Occipital lobe (tissue), 3 donors: ENCODE measurements at places on chromosomes 12 and 14.

DNA sequence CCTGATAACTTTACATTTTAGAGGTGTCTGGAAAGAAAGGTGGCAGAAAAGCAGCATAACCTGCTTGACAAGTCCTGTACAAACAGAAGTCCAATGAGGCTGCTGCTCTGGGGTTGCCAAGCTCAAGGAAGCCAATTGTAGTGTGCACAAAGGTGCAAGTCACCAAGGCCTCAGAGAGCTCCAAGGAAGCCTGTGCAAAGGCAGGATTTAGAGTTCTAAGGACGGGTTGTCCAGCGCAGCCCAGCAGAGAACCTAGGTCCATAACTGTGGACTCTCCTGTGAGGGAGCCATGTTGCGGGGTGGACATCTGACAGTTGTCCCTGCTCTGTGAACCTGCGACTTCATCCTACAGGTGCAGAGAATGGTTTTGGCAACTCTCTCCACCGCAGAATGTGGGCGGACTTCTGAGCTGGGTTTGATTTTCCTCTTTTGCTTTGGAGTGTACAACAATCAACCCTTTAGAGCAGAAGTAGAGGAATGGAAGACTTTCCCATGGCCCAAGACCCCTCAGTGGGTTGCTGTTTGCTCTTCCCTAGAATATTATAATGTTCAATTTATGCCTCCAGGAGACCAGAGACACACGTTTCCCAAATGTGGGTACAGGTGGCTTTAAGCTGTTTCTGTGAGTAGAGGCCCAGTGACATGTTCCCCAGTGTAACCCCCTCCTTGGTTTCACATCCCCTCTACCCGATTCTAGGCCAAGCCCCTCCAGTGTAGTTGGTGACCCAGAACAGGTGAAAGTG is 81.0 kb downstream of the ETV6 start:
- DNase-seq = no peak

DNA sequence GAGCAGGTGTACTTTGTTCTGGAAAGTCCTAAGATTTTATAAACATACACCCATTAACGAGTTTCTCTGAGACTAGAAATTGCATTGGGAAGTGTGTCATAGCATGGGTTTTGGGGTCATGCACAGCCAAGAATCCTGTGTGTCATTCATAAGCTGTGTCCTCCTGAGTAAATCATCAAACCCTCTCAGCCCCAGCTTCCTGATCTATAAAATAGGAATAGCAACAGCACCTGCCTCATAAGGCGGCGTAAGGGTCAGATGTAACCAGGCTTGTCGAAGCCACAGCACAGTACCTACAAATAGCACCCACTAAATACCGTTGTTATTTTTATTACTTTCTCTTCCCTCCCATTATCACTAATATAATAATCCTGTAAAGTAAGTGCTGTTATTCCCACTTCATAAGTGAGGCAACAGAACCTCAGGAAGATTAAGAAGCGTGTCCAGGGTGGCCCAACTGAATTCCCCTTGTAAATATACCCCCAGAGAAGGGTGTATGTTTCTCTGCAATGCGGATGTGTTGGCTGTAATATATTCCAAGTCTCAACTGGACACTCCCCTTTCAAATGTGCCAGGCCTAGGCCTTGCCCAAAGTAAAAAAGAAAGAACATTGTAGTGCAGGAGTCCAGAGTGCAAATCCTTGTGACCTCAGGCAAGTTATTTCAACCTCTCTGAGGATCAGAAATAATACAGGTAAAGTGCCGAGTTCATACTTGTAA is 188.3 kb upstream of the BCL2L14 start:
- no peak for DNase-seq

GRCh38 chr12:65891219-65891618 is 66.9 kb downstream of the HMGA2 start:
- DNase-seq = no peak

GRCh38 chr14:60490270-60490669 is 4.4 kb upstream of the C14orf39 start:
- DNase-seq = no peak

GRCh38 chr14:89616852-89617341 is 199.9 kb upstream of the FOXN3 start:
- DNase-seq = no peak

- no peak for DNase-seq
These were observed 417.5 kb downstream of the NPAS3 start for GRCh38 chr14:33356181-33356580.

DNA sequence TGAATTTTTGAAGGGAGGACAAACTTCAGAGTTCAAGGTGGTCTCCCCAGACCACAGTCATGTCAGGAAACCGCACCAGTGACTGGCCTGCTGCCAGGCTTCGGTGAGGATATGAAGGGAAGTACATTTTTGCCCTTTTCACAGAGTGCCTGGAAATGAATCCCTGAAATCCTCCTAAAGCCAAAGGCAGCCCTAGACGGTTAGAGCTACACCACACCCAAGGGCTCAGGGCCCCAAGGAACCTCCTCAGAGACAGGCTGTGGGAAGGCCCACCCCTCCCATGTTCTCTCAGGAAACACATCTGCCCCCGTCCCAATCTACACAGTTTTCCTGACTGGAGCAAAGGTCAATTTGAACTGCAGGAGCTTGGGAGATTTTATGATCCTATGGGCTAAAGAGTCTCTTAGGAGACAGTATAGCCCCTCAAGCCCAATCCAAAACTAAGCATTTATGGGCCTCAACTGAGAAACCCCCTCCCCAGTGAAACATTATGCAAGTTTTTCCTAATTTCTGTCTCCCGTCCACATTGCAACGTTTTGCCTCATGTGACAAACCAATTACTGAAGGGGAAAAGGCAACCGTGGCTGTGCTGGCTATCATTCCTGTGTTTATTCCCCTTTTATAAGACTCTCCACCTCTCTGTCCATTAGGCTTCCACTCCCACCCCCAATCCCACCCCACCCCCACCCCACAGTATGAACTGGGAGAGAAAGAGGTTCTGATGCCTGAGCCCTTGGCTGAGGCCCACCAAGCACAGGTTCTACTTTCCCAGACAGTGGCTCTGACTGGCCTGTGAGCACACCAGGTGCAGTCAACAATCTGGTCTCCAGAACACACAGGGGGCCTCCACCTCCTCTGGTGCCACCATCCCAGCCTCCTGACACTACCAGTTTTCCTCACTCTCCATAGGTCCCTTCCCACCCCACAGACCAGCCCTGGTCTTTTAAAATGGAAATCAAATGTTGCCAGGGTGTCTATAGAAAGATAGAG is 9.6 kb upstream of the RNASE1 start:
- no peak for DNase-seq

DNA sequence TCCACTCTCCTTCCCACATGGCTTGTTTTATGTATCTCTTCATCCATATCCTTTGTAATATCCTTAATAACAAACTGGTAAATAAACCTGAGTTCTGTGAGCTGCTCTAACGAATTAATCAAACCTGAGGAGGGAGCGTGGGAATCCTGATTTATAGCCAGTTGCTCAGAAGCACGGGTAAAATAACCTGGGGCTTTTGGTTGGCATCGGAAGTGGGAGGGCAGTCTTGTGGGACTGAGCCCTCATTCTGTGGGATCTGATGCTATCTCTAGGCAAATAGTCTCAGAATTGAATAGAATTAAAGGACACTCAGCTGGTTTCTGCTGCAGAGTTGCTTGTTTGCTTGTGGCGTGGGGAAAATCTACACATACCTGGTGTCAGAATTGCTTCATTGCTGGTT is 17.5 kb upstream of the LDHB start:
- no peak for DNase-seq

GRCh38 chr12:107320033-107320928 is 226.9 kb upstream of the CRY1 start:
- no peak for DNase-seq

- DNase-seq = no peak
These were observed 13.8 kb downstream of the TESPA1 start for GRCh38 chr12:54970741-54971140.

DNA sequence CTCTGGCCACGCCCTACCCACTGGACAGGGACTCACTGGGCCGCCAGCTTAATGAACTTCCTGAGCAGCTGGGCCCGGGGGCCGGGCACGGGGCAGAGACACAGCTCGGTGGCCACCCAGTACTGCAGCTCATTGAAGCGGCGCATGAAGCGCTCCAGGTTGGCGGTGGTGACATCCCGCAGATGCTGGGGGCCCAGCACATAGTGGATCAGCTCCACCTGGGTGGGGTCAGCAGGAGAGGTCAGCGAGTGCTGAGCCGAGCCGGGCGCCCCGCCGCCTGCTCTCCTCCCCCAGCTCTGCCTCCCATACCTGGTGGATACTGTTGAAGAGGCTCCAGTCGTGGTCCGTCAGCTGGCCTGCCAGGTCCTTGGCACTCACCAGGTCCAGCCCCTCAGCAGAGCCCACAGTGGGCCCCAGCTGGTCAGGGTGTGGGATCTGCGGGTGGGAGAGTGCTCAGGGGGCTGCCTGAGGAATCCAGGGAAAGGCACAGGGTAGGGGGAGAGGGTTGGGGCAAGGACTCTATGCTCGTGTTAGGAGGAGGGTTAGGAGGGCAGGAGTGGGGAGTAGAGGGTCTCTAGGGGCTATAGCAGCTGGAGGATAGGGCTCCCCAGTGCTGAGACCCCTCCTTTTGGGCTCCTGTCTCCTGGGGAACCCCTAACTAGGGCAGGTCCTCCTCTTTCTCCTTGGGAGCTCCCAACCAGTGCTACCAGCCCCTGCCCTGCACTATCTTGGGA is 15.5 kb upstream of the ENDOU start:
- no peak for DNase-seq

- no peak for DNase-seq
These were observed 991.2 kb downstream of the VRK1 start for GRCh38 chr14:97788364-97788763.

- peak; percentile 74 for DNase-seq
These were observed 139.3 kb downstream of the CALM1 start for GRCh38 chr14:90536092-90536491.

- no peak for DNase-seq
These were observed 249.9 kb upstream of the FLRT2 start for GRCh38 chr14:85280074-85280473.

- no peak for DNase-seq
These were observed 714.1 kb downstream of the FSCB start for GRCh38 chr14:43792980-43793379.

DNA sequence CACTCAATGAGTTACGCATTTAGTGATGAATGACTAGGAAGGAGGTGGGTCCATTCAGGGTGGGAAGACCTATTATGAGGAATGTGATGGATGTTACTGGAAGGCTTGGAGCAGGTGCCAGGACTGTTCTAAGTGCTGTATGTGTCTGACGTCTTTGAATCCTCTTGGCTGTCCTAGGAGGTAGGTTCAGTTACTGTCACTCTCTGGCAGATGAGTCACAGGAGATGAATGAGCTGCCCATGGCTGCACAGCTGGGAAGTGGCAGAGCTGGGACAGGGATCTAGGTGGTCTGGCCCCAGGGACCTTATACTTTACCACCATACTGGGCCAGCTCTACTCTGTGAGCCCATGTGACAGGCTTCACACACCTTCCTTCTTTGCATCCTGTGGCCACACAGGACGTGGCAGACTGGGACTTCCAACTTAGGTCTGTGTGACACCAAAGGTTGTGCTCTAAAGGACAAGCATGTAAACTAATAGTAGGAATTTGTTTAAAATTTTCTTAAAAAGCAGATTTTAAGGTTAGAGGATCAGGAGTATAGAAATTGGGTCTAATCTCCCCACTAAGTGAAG is 24.0 kb downstream of the TCTN1 start:
- no peak for DNase-seq

DNA sequence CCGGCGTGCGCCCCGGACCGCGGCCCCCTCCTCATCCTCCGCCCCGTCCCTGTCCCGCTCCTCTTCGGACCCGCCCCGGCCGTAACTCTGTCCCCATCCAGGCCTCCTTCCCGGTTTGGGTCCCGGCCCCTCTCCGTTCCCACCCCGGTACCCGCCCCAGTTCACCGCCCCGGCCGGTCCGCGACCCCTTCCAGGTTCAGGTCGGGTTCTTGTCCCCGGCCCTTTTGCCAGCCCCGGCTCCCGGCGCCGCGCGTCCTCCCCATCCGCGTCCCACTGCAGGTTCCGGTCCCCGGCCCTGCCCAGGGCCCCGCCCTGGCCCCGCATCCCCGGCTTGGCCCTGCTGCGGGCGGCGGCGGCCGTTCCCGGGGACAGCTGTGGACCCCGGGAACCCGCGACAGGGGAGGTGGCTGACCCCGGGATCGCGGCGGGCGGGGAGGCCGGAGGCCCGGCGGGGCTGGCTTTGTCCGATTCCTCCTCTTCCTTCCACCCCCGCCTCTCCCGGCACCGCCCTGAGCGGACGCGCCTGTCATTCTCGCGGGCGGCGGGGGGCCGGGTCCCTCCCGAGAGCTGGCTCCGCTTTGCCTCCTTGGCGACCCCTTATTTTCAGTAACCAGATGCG is 601 bp downstream of the KLC1 start:
- no peak for DNase-seq
